ENCODE measurements at places on chromosomes 4 and X. TPM values are rescaled to one million over a fixed set of nuclear protein-coding genes. Genes with fewer than 3 reads are reported as not detected.

The EXOC1L gene
- not detected for total RNA-seq

GRCh38 chrX:149372866-149373265 is 132.2 kb downstream of the IDS start:
- DNase-seq: no peak

DNA sequence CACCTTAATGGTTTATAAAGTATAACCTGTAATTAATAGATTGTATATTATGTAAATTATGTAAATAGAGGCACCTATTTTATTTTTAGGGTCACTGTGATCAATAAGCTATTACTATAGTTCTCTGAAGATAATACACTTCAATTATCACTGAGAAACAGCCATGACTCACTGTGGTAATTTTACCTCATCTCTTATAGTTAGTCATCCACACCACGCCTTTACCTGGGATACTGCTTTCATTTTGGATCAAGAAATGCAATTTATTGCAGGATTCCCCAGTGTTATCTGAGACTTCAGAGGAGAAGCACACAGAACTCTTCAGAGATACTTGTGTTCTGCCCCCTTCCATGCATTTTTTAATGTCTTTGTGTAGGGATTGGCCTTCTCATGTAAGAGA is 348.1 kb upstream of the ATOH1 start:
- DNase-seq: peak; percentile 58

DNA sequence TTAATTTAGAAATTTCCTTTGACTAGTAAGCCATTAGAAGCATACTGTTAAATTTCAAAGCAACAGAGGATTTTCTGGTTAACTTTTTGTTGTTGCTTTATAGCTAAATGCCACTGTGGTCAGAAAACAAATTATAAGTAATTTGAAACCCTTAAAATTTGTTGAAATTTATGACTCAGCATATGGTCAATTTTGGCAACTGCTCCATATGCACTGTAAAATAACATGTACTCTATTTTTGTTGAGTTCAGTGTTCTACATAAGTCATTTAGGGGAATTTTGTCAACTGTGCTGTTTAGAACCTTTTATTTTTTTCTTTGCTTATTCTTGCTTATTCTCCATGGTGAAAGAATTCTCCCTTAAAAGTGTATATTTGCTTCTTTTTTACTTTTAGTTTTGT is 28.6 kb downstream of the SCLT1 start:
- DNase-seq: no peak

The EGF gene
- 0.60 TPM for total RNA-seq

GRCh38 chr4:1384675-1385372 is 21.4 kb downstream of the NKX1-1 start:
- no peak for DNase-seq

The RNF175 gene
- total RNA-seq: not detected

DNA sequence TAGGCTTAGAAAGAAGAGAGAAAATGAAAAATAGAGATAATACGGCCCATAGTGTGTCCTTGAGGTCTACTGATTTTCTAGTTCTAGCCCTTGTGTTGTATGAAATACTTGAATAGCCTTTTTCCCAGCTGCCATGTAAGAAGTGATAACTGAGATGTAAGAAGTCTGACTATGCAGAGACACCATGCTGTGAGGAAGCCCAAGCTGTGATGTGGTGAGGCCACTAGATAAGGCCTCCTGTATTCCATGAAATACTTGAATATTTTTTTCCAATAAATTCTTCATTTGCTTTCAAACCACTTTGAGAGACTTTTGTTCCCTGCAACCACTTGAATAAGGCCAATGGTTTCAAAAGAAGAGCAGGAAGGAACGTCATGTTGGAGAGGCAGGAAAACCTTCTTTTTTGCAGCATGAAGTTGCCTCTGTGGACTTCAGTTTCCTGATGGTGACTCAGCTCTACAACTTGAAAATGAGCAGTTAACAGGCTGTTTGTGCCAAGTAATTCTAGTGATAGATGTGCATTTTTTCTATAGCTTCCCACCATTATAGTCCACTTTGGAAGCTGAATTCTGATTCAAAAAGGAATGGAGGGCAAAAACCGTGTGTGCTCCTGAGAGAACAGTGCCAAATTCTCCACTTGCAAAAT is 25.5 kb upstream of the FAM9C start:
- no peak for DNase-seq

- no peak for DNase-seq
Measured at GRCh38 chr4:82551734-82552133, 10.1 kb downstream of the TMEM150C start.

- DNase-seq: peak; percentile 13
Measured at GRCh38 chr4:90148574-90149148, 21.5 kb downstream of the CCSER1 start.

The CLDN22 gene
- total RNA-seq: not detected

DNA sequence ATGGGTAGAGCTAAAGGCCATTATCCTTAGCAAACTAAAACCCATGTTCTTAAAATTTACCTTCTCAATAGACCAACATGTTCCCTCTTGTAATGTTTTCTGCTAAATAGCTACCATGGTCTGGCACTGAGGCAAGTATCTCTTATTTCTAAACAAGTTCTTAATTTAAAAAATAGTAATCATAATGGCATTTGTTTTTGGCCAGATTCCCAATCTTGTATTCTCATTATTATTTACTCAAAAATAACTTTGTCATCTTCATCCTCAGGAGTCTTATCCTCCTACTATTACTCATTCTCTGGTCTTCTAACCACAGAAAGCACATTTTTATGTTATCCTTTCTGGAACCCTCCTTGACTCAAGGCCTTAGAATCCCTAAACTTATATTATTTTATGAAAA is 931.2 kb downstream of the CCSER1 start:
- peak; percentile 89 for DNase-seq

GRCh38 chr4:93633721-93634120 is 194.8 kb upstream of the ATOH1 start:
- no peak for DNase-seq

The ADH1C gene
- total RNA-seq: not detected

The ARHGEF38 gene
- not detected for total RNA-seq

DNA sequence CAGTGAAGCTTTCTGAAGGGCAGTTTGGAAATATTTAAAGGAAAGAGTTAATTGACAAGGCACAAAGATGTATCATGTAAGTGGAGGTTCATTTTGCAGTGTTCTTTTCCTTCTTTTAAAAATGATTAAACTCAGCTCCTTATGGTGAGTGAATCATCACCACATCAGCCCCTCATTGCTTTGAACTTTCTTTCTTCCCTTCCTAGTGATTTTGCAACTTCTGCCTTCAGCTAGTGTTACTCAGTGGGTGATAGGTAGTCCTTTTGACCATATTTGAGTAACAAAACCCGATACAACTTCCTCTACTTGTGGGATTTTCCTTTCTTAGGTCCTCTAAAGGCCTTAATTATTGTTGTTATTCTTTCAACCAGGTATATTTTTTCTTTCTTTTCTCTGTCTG is 8.2 kb downstream of the ZCCHC4 start:
- DNase-seq: peak; percentile 69

The DCHS2 gene
- total RNA-seq: not detected

DNA sequence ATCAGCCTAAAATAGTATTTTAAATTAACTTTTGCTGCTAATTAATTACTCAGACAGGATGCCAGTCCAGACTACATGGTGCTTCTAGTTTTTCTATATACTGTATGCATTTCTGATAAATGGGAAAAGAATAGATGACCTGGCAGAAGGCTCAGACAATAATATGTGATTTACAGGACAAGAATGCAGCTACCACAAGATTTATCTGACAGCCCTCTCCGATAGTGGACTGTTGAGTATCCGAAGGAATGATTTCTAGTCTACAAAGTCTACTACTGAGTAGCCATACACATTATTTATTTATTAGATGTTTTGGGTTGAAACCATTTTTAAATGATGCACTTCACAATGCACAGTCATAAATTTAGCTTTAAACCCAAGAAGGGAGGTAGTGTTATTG is 212.8 kb downstream of the MAB21L2 start:
- no peak for DNase-seq

DNA sequence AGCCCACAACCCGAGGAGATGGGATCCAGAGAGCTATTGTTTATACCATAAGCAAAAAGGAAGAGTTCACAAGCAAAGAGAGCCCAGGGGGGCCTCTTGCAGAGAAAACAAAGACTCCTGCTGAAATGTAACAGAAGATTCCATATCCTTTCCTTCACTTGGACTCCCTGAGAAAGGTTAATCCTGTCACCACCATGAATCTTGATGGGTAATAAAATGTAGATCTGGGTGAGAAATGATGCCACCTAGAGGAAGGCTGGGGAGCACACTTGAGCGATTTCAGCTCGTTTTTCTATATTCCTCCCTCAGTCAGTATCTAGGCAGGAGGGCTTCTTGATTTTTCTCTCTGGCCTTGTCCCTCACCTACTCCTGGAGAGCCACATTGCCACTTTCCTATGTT is 10.2 kb upstream of the KCNE5 start:
- no peak for DNase-seq

- DNase-seq: peak; percentile 33
Measured at GRCh38 chr4:140266958-140267568, 106.4 kb upstream of the SCOC start.

GRCh38 chrX:1185561-1185960 is 26.9 kb downstream of the CRLF2 start:
- no peak for DNase-seq

DNA sequence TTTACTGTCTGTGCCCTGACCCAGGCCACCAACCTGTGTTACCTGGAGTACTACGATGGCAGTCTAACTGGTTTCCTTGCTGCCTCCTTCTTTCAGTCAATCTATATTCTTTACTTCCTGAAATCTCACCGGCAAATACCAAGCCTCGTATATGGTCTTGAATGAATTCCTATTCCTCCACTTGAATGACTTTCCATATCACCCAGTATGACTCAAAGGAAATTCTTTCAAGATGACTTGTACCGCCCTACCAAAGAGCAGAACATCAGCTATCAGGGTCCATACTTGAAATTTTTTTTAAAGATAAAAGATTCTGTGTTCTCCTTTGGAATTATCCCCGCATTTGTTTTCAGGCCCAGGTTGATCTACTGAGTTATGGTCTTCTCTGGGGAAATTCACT is 378.0 kb downstream of the AFF2 start:
- peak; percentile 82 for DNase-seq

DNA sequence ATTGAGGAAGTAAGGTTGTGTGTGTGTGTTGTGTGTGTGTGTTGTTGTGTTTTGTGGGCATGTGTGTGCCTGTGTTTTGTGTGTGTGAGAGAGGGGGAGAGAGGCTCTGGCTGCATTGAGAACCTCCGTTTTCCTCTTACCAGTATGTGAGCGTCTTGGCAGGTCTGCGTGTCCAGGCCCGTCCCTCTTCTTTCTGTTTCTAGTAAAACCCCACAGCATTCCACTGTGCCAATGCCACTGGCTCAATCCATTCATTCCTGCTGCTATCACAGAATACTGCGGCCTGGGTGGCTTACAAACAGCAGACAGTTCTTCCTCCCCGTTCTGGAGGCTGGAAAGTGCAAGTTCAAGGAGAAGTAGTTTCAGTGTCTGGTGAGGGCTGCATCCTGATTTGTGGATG is 15.5 kb upstream of the HTRA3 start:
- peak; percentile 80 for DNase-seq

GRCh38 chr4:2462218-2462991 is 6.5 kb upstream of the RNF4 start:
- no peak for DNase-seq

GRCh38 chr4:4443821-4444220 is 56.9 kb downstream of the NSG1 start:
- DNase-seq: peak; percentile 32

- DNase-seq: peak; percentile 16
Measured at GRCh38 chr4:17475481-17475880, 36.4 kb downstream of the QDPR start.

DNA sequence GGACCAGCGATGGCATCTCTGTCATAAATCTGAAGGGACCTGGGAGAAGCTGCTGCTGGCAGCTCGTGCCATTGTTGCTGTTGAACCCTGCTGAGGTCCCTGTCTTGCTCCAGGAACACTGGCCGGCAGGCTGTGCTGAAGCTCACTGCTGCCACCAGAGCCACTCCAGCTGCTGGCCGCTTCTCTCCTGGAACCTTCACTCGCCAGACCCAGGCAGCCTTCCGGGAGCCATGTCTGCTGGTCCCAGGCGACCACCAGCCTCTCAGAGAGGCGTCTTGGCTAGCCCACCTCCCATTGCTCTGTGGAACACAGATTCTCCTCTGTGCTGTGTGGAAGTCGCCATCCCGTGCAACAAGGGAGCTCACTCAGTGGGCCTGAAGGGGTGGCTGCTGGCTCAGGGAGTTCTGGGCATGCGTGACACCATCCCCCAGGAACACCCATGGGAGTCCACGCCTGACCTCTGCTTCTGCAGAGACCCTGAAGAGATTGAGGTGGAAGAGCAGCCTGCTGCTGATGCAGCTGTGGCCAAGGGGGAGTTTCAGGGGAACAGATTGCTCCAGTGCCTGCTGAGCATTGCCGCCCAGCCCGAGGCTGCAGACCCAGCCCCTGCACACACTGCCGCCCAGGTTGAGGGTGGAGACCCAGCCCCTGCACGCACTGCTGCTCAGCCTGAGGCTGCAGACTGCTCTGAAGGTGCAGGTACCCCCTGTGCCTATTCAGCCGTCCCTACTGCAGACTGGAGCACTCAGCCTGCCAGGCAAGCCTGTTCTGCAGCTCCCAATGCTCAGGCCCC is 33.1 kb upstream of the CYP4V2 start:
- no peak for DNase-seq

DNA sequence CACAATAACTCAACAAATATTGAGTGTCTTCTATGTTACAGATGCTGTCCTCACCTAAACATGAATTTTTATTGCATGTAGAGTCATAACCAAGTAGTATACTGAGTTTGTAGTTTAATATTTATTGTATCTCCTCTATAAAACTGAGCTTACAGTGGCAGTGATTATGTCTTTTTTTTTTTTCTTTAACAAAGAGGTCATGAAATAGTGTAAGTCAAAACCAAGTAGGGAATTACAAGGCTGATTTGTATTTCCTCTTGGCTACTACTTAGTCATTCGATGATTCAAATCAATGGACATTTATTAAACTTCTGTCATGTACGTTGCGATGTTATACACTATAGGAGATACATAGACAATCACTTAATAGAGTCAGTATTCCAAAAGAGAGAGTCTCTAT is 48.4 kb downstream of the IL15 start:
- no peak for DNase-seq

GRCh38 chr4:148431401-148431800 is 10.8 kb downstream of the NR3C2 start:
- no peak for DNase-seq

GRCh38 chrX:10892621-10893225 is 218.4 kb upstream of the HCCS start:
- DNase-seq: no peak

The ACE2 gene
- 0.07 TPM for total RNA-seq

Measured in foreskin keratinocyte (primary cell).